Activated CD8-positive, alpha-beta memory T cell treated with anti-CD3 and anti-CD28 coated beads, Interleukin-2, amount 10 ng/mL, durations not matched to agents 7 days and 5 days (primary cell): ENCODE measurements at places on chromosomes 11 and 22.

- peaks cover 58% of the 10 kb centered on the region for H3K36me3 ChIP-seq
- no peaks in the 10 kb centered on the region for H3K27me3 ChIP-seq
- H3K4me3 ChIP-seq = peak overlapping the region; percentile 93
Measured at GRCh38 chr11:73981051-73981805, 1.4 kb downstream of the UCP2 start.

DNA sequence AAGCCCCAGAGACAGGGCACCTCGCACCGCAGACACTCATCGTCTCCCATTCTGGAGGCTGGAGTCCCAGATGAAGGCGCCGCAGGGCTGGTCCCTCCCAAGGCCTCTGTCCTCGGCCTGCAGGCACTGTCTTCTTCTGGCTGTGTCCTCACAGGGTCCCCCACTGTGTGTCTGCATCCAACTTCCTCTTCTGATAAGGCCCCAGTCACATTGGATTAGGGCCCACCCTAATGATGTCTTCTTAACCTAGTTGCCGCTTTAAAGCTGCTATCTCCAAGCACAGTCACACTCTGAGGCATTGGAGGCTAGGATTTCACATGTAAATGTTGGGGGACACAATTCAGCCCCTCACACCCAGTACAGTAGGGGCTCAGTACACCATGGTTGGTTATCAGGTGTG lies 48.9 kb downstream of the DHCR7 start:
- H3K4me3 ChIP-seq = no peak overlapping the region
- no peak for DNase-seq
- H3K36me3 ChIP-seq = no peaks in the 10 kb centered on the region
- no peaks in the 10 kb centered on the region for H3K4me1 ChIP-seq

DNA sequence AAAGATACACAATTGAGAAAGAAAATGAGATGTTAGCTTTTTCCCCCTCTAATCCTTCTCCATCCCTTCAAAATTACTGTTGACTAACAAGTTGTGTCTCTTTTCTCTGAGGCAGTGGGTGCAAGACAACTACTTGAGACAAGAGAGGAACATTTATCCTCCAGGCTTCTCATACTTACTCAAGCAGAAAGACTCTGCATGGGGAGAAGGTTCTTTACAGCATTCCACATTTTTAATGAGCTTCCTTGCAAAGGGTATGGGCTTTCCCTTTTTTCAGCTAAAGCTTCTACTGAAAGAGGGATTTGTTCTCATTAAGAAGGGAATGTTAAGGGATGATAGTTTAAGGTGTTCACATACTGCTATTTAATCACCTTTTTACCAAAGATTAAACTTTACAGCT lies 47.8 kb downstream of the PAX6 start:
- H3K4me3 ChIP-seq = no peak overlapping the region
- DNase-seq = no peak
- no peaks in the 10 kb centered on the region for H3K36me3 ChIP-seq
- no peaks in the 10 kb centered on the region for H3K4me1 ChIP-seq

GRCh38 chr11:118064956-118065355 lies 11.9 kb upstream of the TMPRSS4 start:
- peaks cover 14% of the 10 kb centered on the region for H3K4me1 ChIP-seq
- DNase-seq = no peak
- H3K4me3 ChIP-seq = no peak overlapping the region

DNA sequence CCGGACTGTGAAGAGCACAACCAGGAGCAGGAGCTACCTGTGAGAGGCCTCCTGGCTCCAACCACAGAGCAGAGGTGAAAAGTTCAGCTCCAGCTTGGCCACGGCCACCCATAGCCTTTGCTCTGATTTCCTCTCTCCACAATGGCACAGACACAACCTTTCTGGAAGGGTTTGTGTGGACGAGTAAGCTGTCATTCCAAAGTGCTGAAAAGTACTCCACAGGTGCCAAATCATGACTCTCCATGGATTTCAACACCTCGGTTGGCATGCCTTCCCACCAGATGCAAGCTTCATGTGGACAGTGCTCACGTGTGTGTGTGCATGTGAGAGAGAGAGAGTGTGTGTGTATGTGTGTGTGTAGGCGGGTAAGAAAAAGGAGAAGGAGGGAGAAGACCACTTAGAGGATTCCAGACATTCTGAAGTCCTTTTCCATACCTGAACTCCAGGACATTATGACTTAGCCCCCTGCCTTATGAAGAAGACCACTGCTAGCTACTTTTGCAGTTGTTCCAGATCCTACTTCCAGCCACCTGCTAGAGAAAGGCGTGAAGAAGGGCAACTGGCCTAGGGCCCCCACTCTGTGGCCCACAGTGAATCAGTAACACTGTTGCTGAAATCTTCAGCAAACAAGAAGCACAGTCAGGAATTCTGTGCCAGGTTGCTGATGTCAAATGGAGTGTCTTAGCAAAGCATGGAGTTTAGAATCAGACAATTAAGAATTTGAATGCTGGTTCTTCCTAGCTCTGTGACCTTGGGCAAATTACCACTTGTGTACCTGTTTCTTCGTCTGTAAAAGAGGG lies 13.9 kb upstream of the NAV2 start:
- DNase-seq = no peak
- no peaks in the 10 kb centered on the region for H3K4me1 ChIP-seq
- H3K36me3 ChIP-seq = no peaks in the 10 kb centered on the region
- H3K4me3 ChIP-seq = no peak overlapping the region
- H3K27ac ChIP-seq = no peak overlapping the region

DNA sequence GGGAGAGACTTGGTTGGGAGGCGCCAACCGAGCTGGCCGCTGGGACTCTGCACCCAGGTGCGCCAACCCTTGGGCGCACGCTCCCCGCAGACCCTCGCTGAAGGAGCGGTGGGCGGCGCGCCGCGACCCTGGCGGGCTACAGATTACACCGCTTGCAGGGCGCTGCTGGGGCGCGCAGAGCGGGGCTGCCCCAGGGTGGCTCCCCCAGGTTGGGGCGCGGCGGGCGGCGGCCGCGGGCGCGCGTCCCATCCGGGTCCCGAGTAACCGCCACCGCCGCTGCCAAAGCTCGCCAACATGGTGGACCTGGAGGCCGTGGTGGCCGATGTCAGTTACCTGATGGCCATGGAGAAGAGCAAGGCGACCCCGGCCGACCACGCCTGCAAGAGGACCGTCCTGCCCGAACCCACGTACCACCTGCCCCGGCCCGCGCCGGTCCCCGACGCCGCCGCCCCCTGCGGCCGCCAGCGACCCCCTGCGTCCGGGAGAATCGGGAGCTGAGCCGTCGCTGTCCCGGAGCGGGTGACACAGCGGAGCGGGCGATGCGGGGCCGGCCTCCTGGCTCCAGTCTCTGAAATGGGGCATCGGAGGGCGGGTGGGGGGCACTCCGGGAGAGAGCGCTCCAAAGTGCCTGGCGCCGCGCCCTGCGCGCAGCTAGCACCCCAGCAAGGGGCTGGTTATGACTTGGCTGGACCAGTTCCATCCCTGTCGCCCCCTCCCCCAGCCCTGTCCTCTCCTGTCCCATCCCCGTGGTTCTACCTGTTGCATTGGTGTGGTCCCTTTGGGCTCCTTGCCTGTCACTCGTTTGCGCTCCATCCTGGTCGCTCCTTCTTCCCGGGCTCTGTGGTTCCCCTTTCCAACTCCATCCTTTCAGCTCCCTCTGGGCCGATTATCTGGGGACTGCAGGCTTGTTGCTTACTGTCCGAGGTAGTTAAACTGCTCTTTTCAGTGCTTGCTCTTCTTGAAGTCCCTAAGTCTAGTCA lies 143.3 kb upstream of the GRK3 start:
- H3K4me1 ChIP-seq = peaks cover 18% of the 10 kb centered on the region
- no peak overlapping the region for H3K27ac ChIP-seq
- H3K4me3 ChIP-seq = peak overlapping the region; percentile 54
- peaks cover 3% of the 10 kb centered on the region for H3K36me3 ChIP-seq
- DNase-seq = no peak

DNA sequence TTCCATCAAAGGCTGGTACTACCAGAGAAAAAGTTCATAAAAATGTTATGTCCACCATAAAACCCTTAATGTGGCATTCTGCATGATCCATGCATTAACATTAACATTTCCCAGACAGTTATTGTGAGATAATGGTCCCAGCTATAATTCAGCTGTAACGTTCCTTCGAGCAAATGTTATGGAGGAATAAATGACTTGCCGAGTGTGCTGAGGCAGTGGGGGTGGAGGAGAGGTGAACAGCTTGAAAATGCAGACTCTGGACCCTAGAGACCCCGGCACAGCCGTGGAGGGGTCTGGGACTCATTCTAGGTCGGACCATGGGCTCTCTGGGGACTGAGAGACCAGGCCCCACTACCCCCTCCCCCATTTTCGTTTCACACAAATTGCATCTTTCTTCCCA lies 141.9 kb downstream of the PKNOX2 start:
- no peaks in the 10 kb centered on the region for H3K36me3 ChIP-seq
- H3K4me1 ChIP-seq = no peaks in the 10 kb centered on the region
- H3K27me3 ChIP-seq = peaks cover 18% of the 10 kb centered on the region
- no peak for DNase-seq
- H3K27ac ChIP-seq = no peak overlapping the region

GRCh38 chr11:113634940-113635575 lies 71.0 kb downstream of the TMPRSS5 start:
- H3K27me3 ChIP-seq = peaks cover 21% of the 10 kb centered on the region
- no peak overlapping the region for H3K4me3 ChIP-seq
- no peaks in the 10 kb centered on the region for H3K4me1 ChIP-seq
- no peak overlapping the region for H3K27ac ChIP-seq

DNA sequence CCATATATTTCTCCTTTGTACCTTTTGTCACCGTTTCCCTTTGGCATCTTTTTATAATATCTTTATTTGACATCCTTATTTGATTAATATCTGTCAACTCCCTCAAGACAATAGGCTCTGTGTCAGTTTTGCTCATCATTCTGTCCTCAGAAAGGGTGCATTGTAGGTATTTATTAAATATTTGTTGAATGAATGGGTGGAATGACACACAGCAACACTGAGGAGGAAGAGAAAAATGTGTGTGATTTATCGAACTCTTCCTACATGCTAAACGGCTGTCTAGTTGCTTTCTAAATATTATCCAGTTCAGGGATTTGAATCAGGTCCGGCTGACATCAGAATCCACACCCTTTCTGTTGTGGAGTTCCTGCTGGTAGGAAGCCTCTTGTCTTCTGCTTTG lies 98.2 kb downstream of the NAV2 start:
- DNase-seq = no peak
- no peaks in the 10 kb centered on the region for H3K27me3 ChIP-seq
- H3K4me3 ChIP-seq = no peak overlapping the region
- H3K27ac ChIP-seq = no peak overlapping the region
- H3K36me3 ChIP-seq = no peaks in the 10 kb centered on the region

DNA sequence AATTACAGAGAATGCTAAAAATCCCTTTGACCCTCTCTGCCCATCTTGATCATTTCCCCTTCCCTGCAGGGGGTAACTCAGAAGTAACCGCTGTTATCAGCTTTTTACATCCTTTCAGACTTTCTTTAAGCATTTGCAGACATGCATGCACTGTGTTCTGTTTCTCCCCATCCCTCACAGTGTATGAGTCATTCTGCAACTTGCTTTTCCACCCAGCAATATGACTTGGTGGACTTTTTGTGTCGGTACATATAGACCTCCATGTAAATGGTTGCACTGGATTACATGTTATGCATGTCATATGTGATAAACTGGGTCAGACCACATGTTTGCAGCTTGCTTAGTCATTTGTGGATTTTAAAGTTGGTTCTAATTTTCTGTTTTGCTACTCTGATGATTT lies 87.7 kb upstream of the NECTIN1 start:
- no peak for DNase-seq
- no peak overlapping the region for H3K4me3 ChIP-seq
- no peak overlapping the region for H3K27ac ChIP-seq
- no peaks in the 10 kb centered on the region for H3K36me3 ChIP-seq
- H3K27me3 ChIP-seq = peaks cover 16% of the 10 kb centered on the region

GRCh38 chr11:117837070-117837776 lies 12.7 kb upstream of the FXYD2 start:
- peaks cover 1% of the 10 kb centered on the region for H3K36me3 ChIP-seq
- peaks cover 11% of the 10 kb centered on the region for H3K27me3 ChIP-seq
- peak; percentile 36 for DNase-seq
- peaks cover 23% of the 10 kb centered on the region for H3K4me1 ChIP-seq

DNA sequence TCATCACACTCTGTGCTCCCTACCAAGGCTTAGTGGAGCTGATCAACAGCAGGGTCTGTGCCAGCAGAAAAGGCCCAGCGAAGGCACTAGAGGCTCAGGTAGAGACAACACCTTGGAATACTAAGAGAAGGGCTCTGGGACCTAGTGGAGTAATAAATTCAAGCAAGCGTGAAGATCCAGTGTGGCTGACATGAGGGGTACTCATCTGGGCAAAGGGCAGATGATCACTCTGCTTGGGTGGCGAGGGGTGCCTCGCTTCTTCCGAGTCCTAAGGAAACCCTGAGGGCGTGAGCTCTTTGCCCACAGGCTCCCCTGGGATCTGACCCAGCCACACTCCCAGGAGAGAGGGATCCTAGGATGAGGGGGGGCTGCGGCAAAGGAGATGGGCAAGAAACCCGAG lies 3.5 kb upstream of the TPBGL start:
- peaks cover 45% of the 10 kb centered on the region for H3K27me3 ChIP-seq
- H3K4me3 ChIP-seq = no peak overlapping the region
- H3K27ac ChIP-seq = no peak overlapping the region
- H3K4me1 ChIP-seq = peaks cover 3% of the 10 kb centered on the region
- H3K36me3 ChIP-seq = no peaks in the 10 kb centered on the region

DNA sequence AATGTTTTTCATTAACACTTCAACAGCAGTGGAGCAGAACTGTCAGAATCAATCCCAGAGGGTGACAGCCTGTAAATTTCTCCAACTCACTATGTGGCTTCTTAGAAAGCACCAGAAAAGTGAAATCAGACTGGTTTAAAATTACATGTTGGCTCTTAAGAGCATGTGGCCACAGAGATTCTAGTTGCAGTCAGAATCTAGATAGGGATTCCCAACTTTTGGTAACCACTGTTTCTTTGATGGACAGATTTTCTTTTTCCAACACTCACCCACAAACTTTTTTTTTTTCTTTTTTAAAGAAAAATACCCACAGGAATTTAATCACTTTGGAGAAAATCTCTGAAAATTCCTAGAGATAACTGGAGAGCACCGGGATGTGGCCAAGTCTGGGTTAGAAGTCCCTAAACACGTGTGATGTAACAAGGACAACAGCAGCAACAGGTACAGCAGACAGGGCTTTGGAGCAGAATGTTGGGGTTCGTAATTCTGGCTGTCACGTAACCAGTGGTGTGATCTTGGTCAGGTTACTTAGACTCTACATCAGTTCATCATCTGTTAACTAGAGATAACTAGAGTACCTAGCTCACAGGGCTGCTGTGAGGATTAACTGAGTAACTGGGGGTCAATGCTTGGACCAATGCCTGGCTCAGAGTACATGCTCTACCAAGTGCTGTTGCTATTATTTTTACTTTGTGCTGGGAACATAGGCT lies 100.1 kb downstream of the NAT10 start:
- no peak overlapping the region for H3K27ac ChIP-seq
- no peak for DNase-seq
- H3K4me3 ChIP-seq = no peak overlapping the region
- H3K36me3 ChIP-seq = no peaks in the 10 kb centered on the region
- H3K4me1 ChIP-seq = peaks cover 35% of the 10 kb centered on the region
